ENCODE measurements at places on chromosomes 11 and 22.

DNA sequence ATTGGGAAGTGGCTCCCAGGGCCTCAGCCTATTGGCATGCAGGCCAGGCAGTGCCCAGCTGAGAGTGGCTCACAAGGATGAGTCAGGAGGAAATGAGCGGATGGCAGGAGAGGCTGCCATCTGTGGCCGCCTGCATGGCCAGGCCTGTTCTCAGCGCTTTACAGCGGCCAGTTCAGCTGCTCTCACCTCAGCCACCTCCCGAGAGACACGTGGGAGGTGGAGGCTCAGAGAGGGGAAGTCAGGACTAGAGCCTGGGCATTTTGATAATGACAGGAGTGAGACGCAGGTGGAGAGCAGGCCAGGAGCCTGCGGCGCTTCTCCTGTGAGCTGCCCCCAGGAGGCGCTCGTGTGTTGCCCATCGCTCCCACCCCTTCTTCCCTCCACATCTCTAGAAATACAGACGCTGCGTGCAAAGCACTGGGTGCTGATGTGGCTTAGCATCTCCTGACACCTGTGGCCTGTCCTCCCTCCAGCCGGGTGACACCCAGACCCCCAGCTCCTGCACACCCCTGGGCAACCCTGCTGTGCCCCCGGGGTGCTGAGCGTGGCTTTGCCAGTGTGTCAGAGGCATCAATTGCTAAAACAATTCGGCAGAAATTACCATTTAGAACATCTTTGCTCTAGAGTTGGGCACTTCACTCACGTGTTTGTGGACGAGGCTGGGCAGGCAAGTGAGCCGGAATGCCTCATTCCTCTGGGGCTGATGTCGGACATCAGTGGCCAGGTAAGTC is 21.4 kb upstream of the PANX2 start:
- DNase-seq: peak; percentile 72

DNA sequence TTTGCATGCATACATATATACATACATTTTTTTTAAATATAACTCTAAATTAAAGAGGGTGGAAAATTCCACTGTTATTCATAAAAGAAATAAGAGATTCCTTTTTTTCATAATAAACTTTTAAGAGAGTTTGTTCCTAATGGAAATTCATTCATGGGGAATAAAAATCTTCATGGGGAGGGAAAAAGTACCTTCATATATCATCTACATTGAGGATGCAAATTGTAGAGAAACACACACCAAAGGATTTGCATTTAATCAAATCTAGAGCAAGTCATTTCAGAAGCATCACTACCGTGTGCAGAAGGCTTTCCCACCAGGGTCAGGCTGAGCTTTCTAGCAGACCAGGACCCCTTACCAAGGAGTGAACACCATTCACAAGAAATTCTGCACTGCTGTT is at the start of gene POU2AF2:
POU2AF2 (plus strand) TSS at position 301 of the 400 bp plus-strand sequence. CDS start 129 bp downstream, outside the sequence.
- no peak for DNase-seq

- DNase-seq: no peak
Measured at GRCh38 chr22:17131686-17132085, 10.5 kb upstream of the TMEM121B start.

- DNase-seq: no peak
Measured at GRCh38 chr11:117222991-117223740, 8.7 kb downstream of the PCSK7 start.

- no peak for DNase-seq
Measured at GRCh38 chr22:22452996-22453686, 55.4 kb downstream of the ZNF280B start.
